HT-29 (cell line): ENCODE measurements at places on chromosomes 12 and 14.

DNA sequence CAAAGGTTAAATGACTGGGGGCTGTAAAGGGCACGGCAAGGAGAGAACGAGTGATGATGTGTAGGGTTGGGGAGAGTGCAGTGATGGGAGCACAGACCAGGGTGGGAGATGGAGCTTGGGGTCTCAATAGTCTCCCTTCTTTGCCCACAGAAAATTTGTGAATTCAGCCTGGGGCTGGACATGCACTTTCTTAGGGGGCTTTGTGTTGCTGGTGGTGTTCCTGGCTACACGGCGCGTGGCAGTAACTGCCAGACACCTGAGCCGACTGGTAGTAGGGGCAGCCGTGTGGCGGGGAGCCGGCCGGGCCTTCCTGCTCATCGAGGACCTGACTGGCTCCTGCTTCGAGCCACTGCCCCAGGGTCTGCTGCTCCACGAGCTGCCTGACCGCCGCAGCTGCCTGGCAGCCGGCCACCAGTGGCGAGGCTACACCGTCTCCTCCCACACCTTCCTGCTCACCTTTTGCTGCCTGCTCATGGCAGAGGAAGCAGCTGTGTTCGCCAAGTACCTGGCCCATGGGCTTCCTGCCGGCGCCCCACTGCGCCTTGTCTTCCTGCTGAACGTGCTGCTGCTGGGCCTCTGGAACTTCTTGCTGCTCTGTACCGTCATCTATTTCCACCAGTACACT is 1.7 kb downstream of the FITM1 start:
- no peak for DNase-seq

DNA sequence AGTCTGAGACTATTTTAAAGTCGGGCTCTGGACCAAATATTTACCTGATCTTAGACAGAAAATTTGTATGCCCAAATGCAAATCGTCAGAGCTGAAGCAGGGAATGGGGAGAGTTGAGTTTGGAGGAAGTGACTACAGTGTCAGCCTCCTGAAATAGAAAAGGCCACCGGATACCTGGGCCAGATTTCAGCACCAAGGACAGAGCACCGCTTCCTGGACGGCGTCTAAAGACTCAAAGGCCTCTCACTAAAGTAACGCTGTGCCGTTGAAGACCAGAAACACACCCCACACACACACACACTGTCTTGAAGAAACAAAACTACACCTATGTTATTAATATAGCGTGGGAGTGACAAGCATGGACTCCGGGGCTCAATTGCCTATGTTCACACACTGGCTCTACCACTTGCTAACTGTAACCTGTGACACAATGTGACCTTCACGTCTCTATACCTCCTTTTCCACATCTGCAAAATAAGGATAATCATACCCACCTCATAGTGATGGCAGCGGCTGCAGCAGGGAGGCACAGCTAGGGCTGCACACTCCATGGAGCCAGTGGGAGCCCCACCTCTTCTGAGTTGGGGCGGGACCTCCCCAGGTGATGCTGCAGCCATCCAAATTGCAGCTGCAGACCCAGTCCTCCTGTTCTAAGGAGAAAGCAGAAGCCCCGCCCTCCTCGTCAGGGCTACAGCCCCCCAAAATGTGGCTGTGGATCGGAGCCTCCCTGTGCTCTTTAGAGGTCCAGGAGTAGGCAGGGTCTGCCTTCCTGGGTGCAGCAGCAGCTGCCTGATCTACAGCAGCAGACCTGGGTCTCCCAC is 35.6 kb downstream of the KRT76 start:
- peak; percentile 79 for DNase-seq

DNA sequence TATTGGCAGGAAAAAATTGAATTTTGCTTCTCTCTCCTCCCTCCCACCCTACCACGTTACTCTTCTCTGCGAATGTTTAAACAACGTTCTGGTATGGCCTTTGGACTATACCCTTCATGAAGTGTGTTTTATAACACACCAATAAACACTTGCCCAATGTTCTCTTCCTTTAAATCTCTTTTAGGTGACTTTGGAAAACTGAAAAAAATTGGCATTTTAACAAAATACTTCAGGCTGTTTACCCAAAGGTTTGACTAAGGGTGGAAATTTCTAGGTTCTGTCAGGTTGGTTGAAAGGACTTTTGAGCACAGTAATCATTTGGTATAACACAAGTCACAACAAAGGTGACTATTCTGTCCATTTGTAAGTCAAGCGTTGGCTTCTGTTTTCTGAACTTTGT is 446.8 kb downstream of the AEBP2 start:
- DNase-seq = no peak

- peak; percentile 59 for DNase-seq
These were observed 5.0 kb downstream of the GAPDH start for GRCh38 chr12:6539314-6539682.

DNA sequence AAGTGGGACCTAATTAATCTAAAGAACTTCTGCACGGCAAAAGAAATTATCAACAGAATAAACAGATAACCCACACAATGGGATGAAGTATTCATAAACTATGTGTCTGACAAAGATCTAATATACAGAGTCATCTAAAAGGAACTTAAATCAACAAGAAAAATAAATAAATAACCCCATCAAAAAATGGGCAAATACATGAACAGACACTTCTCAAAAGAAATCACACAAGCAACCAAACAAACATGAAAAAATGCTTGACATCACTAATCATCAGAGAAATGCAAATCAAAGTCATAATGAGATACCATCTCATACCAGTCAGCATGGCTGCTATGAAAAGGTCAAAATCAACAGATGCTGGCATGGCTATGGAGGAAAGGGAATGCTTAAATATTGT is 466.9 kb downstream of the SOX5 start:
- DNase-seq = no peak

GRCh38 chr12:88360343-88360742 is 218.2 kb downstream of the TMTC3 start:
- no peak for DNase-seq

DNA sequence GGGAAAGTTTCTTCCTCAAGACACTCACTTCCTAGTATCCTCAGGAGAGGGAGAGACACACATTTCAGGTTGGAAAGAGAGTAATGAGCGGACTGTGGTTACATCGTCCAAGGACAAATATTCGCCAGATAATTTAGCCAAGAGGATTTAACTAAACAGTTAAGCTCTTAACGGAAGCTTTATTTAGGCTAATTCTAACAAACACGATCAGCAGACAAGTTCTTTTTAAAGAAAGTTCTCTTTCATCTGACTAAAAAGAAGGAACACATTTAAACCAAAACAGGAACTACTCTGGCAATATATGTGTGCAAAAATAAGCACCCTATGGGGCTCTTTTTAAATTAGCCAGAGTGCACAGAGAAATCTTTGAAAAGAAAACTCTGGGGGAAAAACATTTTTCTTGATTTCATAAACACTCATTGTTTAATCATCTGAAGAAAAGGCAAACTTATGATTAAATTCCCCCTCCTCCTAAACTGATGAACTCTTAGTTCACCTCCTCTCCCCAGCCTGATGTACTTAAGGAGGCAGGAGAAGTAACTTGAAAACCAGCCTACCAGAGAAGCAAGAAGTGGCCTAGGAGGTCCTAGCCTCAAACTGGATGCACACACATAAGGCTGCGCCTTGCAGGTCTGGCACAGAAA is 13.3 kb upstream of the BTG1 start:
- DNase-seq = no peak

GRCh38 chr12:71840231-71840847 is 780 bp downstream of the TBC1D15 start:
- peak; percentile 56 for DNase-seq

DNA sequence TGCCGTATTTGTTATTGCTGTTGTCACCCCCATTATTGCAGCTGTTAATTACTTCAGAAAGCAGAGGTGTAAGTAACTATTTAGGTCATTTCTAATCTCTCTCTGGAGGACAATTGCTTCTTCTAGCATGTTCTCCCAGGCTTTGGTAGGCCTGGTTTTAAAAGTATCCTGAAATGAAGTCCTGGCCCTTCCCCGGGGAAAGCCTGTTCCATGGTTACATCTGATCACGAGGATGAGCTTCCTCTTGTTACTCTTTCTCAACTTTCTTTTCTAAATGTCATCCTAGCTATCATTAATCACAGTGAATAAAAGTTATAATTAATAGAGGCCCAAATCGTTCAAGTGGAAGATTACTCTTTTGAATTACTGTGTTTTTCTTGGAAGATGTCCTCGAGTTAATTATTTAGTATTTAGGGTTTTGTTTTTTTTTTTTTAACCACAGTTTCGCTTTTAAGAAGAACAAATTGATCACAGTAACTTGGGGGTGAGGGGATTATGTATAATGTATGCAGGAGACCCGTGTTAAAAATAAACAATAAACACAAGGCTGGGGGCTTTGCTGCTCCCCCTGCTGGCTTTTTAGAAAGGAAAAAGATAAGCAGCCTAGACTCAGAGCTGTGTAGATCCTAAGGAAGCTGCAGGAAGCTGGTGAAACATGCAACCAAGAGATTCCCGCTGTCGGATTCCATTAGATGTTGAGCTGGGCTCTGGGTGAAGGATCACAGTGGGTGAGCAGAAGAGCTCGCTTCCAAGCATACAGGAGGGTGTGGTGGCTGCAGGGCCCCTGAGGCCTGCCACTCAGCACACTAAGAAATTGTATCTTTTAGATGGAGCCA is 420.1 kb downstream of the FUT8 start:
- no peak for DNase-seq

DNA sequence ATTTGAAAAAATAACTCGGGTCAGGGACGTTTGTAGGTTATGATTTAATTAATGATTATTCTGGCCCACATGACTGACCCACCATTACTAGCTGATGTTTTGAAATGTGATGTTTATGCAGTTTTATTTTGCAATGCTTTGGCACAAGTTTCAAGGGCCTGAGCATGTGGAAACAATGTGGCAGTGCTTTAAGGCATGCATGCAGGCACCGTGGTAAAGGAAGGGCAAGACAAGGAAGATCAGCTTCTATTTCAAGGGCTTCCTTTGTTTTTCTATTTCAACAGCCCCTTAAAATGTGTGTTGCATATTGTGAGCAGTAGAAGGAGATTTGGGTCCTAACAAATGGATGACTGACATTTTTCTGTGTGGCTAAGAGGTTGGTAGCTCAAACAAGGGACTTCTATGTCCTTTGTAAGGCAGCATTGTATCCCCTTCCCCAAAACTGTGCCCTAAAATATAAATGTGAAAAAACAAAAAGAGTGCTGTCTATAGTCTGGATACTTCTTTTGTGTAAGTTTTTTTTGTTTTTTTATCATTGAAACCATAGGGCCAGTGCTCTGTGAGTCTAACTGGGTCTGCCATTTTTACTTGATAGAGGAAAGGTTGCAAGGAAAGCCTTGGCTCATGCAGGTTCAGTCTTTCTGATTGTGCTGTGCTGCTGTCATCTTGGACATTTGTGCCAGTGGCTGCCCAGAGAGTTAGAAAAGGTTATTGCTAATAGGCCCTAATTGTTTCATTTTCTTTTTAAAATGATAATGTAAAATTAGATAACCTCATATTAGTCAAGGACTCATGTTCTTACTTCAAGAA is 103.5 kb downstream of the FGD4 start:
- no peak for DNase-seq

GRCh38 chr14:53927171-53927570 is 29.5 kb downstream of the BMP4 start:
- DNase-seq = no peak

DNA sequence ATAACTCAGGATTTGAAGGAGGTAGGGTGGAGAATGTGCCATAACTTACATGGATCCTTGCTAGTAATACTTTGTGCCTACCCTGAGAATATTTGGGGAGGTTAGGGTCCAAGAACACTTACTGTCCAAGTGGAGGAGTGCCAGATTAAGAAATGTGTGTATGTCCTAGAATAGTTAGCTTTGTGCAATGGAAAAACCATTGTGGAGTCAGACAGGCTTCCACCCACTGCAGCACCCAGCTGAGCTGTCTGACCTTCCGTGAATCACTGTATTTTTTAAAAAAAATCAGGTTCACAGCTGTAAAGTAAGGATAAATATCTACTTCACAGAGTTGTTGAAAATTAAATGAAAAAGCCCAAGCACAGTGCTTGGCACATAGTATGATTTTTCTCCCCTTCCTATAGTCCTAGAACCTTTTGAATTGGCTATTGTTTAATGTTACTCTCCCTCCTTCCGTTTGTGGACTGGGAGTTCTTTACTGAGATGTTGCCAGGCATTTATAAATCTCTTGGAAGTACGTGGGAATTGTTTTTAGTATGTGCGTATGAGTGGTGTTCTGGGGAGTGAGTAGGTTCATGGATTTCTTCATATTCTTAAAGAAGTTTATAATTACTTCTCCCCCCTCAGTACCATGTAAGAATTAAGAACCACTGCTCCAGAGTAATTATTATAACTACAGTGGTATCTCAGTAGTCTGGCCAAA is 9.2 kb downstream of the RAB21 start:
- DNase-seq = no peak

GRCh38 chr12:123006977-123007376 is 26.5 kb downstream of the ARL6IP4 start:
- DNase-seq = no peak

DNA sequence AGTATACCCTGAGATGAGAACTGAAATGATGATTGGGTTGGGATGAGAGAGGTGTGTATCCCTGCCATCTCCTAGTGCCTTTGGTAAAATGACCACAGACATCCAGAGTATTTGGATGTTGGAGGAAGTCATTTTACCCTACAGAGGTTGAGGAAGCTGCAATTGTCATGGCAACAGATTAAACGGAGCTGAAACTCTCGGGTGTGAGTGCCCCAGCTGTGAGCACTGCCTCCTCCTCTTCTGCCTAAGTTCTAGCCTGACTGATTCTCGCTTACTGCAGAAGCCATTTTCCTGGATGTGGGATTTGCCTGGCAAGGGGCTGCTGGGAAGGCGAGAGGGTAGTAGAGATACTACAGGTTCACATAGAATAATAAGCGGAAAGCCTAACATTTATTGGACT is 10.3 kb upstream of the PPP4R4 start:
- DNase-seq = no peak

DNA sequence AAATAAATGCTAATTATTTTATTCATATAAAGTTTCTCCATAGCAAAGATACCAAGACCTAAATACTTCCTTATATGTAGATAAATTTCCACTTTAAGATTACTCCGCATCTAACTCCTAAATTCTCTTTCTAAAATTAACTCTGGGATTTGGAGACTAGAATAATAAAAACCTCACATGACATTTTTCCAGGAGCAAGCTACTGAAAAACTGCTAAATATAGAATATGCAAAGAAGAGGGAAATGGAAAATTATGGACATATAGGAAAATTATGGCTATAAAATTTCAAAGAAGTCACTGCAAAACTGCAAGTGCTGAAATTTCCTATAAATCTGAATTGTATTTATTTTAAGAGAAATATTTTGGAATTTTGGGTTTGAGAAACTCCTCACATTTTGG is 186.2 kb downstream of the DUSP6 start:
- no peak for DNase-seq

DNA sequence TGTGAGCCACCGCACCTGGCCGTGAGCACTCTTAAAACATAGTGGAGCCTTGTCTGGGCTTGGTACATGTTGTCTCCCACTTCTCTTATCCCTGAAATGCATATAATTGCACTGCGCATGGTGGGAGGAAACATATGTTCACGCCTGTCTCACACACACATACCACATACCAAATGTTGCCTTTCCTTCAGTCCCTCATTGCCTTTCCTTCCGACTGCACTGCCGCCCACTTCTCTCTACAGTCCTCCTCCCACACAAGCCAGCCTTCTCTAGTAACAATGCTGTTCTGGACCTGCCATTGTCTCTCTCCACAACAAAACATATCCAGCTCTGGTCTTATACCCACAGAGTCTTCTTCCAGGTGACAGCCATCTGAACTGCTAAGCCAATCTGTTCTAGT is 88.3 kb upstream of the PTHLH start:
- no peak for DNase-seq

GRCh38 chr12:3727354-3727753 is 25.6 kb downstream of the CRACR2A start:
- no peak for DNase-seq
